ENCODE measurements at places on chromosomes 4 and X. TPM values are rescaled to one million over a fixed set of nuclear protein-coding genes. Genes with fewer than 3 reads are reported as not detected.

Gene GAGE12J
- not detected for total RNA-seq

Gene TEX11
- not detected for total RNA-seq

Gene SHOX
- total RNA-seq = not detected

Gene GATA1
- total RNA-seq = not detected

Gene PAGE4
- total RNA-seq = not detected

DNA sequence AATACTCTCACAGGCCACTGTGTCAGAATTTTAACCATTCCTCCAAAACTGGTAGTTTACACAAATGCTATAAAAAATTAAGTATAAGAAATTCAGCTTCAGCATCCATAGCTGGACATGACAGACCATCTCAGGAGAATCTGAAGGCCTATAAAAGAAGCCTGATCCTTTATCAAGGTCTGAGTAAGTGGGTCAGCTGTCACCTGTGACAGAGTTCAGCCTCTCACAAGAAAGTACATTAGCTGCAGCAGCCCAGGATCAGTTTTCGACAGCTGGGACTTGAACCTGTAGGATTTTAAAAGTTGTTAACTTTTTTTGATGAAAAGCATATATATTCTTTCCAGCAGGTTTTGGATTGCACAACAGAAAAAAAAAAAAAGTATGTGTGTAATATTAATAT lies 60.7 kb downstream of the PPP3CA start:
- no peak for DNase-seq

GRCh38 chr4:126051689-126052424 lies 737.1 kb downstream of the FAT4 start:
- DNase-seq = peak; percentile 64

GRCh38 chr4:185536411-185536709 lies 1.1 kb upstream of the PDLIM3 start:
- DNase-seq = no peak

Data from astrocyte (in vitro differentiated cells and primary cell).